ENCODE measurements at places on chromosomes 13 and 19.

DNA sequence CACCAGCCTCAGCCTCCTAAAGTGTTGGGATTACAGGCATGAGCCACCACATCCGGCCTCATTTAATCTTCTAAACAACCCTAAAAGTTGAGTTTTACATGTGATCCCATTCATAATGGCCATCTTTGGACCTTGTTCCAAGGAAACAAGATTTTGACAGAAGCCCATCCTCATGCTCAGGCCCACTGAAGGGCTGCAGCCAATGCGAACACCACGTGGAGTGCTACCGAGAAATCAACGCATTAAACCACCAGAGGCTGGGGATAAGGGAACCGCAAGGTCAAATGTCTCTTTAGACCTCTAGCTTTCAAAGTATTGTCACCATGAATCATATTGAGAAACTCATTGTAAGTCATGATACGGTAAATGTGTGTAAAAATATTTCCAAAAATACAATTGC, 49.4 kb upstream of the DOCK9 start:
- no peak for DNase-seq

DNA sequence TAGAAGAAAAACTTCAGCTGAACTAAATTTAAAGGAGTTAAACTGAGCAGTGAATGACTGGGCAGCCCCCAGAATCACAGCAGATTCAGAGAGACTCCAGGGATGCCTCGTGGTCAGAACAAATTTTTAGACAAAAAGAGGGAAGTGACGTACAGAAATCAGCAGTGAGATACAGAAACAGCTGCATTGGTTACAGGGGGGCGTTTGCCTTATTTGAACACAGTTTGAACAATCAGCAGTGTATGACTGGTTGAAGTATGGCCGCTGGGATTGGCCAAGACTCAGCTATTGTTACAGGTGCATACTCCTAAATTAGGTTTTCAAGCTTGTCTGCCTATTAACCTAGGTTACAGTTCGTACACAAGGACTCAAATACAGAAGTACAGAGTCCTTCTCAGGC, 2.2 kb upstream of the SPRYD7 start:
- no peak for DNase-seq

DNA sequence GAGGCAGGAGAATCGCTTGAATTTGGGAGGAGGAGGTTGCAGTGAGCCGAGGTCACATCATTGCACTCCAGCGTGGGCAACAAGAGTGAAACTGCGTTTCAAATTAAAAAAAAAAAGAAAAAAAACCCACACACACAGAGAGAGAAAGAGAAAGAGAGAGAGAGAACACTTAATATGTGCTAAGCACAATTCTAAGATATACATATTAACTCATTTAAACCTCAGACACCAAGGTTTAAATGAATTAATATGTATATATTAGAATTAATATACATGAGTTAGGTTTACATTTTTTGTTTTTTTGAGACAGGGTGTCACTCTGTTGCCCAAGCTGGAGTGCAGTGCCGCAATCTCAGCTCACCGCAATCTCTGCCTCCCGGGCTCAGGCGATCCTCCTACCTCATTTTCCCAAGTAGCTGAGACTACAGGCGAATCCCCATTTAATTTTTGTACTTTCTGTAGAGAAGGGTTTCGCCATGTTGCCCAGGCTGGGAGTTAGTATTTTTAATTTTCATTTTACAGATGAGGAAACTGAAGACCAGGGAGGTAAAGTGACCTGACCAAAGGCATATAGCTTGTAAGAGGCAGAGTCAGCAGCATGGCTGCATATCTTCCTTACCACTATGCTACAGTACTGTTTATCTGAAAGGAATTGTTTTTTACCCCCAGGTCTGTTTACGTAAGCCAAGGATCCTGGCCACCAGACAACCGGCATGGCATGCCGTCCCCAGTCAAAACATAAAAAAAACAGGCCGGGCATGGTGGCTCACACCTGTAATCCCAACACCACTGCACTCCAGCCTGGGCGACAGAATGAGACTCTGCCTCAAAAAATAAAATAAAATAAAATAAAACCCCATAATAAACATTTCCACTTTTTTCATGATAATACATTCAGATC, 2.3 kb downstream of the SYMPK start:
- DNase-seq, result no peak

DNA sequence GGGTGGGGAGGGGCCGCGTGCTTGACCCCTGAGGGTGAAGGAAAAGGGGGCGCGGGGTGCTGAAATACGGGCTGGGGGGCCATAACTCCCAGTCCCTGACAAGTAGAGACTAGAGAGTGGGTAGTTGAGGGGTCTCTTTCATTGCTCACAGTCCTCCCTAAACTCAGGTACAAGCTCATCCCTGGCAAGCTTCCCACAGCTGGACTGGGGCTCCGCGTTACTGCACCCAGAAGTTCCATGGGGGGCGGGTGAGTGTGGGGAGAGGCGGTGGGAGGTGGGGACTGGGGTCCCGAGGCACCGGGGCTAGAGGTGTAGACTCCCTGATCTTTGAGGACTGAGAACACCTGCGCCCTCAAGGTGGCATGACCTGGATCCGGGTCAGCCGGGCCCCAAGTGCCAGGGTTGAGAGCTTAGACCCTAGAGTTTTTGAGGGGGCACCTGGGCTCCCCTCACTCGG, 1.3 kb downstream of the ETV2 start:
- DNase-seq, result no peak

GRCh38 chr13:23159205-23159759, 21.5 kb upstream of the SGCG start:
- no peak for DNase-seq

- DNase-seq, result no peak
These were observed 152.8 kb downstream of the CYSLTR2 start for GRCh38 chr13:48806522-48806921.

DNA sequence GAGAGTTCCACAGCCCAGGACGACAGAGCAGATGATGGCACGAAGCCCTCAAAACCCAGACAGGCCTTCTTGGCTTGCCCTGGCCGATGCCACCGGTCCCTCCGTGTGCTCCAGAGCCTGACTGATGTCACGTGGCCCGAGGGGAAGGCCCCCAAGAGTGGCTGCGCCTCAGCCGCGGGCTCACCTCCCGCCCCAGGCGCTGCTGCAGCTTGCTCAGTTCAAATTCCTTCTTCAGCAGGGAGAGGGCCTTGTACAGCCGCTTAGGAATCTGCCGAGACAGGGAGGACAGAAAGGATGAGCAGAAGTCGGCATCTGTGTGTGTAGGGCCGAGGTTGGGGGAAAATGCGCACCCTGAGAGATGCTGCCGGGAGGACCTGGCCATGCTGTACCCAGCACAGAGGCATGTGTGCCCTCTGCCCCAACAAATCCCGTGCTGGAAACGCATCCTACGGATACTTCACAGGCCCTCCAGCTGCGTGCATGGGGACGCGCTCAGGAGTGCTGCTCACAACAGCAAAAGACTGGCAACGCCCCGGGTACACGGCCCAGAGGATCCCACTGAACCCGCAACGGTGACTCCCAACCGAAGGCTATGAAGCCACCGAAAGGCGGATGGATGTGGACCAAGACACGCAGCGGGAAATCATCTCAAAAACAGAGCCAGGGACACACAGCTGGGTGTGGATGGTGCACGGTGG, 12.9 kb downstream of the LONP1 start:
- no peak for DNase-seq

GRCh38 chr13:106061781-106062180, 473.7 kb downstream of the EFNB2 start:
- DNase-seq, result no peak

GRCh38 chr19:55552206-55552605, 6.9 kb upstream of the SBK3 start:
- DNase-seq, result no peak

DNA sequence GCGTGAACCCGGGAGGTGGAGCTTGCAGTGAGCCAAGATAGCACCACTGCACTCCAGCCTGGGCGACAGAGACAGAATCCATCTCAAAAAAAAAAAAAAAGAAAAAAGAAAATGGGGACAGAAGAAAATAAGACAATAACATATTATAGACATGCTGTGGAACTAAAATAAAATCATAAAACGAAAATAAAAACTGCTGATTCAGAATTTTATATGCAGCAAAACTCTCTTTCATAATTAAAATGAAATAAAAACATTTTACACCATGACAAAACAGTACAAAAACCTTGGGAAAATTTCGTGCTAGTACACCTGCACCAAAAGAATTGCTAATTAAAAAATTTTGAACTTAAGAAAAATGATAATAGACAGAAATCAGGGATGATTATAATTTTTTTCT, 2245.1 kb downstream of the PCDH9 start:
- no peak for DNase-seq

DNA sequence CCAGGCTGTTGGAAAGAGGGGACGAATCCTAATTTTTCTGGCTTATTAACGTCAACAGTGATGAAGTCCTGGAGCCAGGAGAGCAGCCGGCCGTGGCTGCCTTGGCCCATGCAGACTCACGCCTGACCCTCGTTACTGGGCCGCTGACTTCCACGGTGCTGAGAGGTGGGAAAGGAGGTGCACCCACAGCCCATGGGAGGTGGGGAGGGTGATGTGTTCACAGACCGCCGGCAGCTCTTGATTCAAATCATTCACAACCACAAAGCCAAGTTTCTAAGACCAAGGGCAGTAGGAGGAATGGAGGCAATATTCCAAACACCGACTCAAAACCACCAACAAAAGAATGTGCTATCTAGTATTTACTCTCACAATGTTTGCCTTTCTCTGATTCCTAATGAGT, 24.3 kb downstream of the COL4A2 start:
- no peak for DNase-seq

DNA sequence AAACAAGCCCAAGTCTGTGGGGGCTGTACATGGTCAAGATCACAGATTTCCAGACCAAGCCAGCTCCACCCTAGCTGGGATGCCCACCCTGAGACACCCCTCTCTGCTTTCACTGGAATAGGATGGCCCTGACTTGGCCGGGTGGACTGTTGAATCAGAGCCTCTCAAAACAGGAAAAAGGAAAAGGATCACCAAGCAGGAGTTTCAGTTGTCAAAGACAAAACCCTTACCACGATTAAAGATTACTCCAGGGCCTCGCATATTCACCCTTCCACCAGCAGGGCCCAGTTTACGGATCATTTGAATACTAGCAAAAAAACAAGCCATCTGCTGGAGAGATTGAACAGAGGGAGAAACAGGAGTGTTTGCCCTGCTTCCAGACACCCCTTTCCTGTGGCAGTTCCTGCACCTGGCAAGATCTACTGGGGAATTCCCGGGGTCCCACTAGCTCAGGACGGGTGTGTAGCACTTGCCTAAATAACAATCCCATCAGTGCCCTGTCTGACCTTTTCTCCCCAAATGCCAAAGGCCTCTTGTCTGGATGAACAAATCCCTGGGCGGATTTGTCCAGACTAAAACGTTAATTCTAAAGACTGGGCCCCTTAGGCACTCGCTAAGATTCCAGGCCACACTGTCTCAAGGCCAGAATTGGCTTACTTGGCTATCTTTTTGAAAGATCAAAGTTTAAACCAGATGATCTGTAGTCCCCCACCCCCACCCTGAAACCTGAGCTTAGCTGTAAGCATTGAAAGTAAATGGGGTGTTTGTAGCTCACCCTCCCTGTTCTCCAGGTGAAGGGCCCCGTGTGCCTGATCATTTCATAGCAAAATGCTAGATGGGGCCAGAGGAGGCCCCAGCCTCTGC, 38.4 kb downstream of the ACTN4 start:
- DNase-seq, result no peak

DNA sequence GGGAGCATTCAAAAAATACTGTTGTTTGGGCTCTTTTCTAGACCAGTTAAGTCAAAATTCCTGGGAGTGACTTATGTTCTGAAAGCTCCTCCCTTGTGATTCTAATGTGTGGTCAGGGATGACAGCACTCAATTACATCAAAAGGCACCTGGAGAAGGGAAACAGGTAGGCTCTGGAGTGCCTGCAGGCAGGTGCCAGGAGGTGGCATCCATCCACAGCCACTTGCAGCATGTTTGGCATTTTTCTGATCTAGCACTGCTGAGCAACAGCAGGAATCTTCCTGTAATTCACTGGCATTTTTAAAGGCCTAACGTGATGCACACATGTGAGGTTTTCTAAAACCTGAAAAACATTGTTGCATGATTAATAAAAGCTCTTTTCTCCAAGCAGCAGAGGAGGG, 94.6 kb downstream of the CCNA1 start:
- DNase-seq, result no peak

- no peak for DNase-seq
These were observed 3.4 kb downstream of the FREM2 start for GRCh38 chr13:38690231-38690630.

DNA sequence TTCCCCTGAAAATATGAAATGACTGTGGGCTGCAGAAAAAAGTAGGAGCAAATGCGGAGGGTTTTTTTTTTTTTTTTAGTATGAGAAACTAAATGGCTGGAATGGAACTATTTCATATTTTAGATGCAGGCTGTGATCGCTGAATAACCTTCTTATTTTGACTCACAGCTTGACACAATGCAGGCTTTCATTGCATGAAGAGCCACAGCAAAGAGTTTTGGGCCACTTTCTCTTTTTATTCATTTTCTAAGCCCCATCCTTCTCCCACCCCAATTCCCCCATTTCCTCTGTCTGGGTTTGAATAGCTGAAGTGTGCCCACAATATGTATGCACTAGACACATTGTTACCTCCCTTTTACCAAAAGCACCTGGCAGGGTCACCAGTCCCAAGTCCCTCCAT, 125.9 kb downstream of the COG6 start:
- DNase-seq, result no peak

GRCh38 chr13:60035874-60036273, 127.9 kb downstream of the DIAPH3 start:
- no peak for DNase-seq

- DNase-seq, result no peak
These were observed 3.1 kb upstream of the TSHZ3 start for GRCh38 chr19:31352296-31352781.

GRCh38 chr19:2720777-2721569, at the start of gene DIRAS1:
TSS of gene DIRAS1 (minus strand) at chr19:2721372. CDS start at chr19:2717806, 3,566 bp downstream.
- no peak for DNase-seq

DNA sequence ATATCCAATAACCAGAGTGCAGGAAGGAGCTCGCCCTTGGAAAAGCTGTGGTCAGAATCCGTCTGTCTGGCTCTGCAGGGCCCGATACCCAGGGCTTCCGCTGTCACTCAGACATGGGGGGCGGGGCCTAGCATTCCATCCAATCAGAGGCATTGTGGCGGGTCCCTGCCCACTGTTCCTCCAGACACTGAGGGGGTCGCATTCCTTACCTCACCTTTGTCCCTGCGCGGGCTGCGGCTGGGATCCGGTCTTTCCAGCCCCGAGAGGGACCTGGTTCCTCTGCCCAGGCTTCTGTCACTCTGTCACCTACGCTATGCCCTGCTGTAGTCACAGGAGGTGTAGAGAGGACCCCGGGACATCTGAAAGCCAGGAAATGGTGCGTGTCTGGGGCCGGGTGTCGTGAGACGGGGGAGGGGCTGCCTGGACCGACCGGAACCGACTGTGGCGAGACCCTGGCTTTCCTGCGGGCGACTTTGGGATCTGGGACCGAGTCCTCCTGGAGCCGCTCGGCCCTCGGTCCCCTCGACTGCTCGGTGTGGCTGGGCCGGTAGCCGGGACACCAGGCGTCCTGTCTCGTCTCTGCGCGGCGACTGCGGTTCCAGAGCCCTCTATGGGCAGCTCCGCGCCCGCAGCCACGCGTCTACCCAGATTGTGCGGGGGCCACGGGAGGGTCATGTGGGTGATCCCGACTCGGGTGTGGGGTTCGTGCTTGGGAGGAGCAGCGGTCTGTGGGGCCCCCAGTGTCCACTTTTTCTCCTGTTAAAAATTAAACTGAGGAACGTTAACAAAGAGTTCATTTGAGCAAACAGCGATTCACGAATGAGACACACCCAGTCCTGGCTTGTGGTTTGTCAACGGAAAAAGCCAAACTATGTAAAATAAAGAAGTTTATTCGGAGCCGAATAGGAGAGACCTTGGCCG, at the start of gene ZNF69:
TSS of gene ZNF69 (plus strand) at position 172 of the 921 bp plus-strand sequence. CDS start at position 314, 142 bp downstream.
- DNase-seq, result no peak

Data from GM12878 (cell line).